Glutamatergic neuron (in vitro differentiated cells): ENCODE measurements at places on chromosomes 13 and 19. TPM values are rescaled to one million over a fixed set of nuclear protein-coding genes. Genes with fewer than 3 reads are reported as not detected.

GRCh38 chr13:112333756-112334543, 42.2 kb upstream of the SPACA7 start:
- DNase-seq = no peak

DNA sequence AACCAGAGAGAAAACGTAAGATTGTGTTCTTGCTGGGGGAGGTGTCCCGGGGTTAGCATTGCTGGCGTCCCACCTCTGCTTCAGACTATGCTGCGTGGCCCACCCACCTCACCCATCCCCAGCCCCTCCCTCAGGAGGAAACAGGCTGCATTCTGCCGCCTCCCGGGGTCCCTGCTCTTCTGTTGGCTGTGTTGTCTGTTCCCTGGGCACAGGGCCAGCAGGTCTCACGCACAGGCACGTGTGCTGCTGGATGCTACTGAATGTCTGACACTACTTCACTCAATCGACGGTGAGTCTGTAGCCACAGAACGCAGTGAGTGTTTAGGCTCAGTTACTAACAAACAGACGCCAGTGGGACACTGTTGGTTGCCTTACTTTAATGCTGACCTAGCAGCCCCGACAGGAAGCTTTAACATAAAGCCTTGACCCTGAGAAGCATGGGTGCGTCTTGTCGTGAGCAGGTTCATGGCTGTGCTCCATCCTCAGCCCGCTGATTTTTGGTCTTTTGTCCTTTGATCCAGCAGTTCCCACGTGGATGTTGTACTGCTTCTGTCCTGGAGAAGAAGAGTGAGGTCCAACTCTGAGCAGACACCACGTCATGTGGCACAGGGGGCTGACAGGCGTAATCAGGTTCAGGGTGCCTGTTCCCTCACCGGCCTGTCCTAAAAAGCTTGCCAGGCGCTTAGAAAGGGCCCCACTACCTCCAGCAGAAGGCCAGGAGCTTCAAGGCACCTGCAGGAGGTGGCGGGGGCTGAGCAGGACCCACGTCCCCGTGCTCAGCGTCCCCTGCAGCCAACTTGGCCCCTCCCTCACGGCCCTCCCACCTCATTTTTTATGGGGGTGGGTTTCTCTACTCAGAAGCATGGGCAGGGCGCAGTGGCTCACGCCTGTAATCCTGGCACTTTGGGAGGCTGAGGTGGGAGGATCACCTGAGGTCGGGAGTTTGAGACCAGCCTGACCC, 26.0 kb downstream of the NAXD start:
- no peak for DNase-seq

DNA sequence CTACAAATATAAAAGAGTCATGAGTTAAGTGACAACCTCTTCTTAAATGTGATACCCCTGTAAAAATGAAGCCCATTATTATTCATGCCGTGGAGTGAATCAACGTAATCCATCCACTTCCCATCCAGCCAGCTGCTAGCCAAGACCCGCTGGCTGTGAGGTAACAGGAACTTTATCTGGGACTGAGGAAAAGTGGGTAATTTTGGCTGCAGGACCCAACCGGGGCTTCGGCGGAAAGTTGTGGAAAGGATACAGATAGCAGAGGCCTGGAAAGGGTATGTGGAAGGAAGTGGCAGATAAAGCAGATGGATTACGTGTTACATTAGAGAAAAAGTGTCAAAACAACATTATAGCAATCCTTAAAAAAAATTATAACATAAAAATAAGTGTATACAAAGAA, 48.3 kb downstream of the SLC7A1 start:
- no peak for DNase-seq

DNA sequence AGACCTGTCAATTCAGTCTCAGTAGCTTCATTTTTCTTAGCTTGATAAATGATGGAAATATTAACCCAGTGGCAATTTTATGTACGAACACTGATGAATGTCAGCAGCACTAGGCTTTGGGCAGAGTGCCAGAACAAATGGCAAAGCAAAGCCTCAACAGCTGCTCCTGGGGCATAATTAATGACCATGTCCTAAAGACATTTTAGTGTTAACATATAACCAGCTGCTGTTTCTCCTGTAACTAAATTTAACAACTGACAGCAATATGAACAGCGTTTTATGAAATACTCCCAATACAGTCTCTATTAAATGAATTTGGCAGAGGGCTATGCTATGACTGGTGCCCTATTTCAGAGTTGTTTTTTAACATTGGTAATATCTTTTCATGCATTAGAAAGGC, 47.1 kb downstream of the ZNF568 start:
- DNase-seq = no peak

DNA sequence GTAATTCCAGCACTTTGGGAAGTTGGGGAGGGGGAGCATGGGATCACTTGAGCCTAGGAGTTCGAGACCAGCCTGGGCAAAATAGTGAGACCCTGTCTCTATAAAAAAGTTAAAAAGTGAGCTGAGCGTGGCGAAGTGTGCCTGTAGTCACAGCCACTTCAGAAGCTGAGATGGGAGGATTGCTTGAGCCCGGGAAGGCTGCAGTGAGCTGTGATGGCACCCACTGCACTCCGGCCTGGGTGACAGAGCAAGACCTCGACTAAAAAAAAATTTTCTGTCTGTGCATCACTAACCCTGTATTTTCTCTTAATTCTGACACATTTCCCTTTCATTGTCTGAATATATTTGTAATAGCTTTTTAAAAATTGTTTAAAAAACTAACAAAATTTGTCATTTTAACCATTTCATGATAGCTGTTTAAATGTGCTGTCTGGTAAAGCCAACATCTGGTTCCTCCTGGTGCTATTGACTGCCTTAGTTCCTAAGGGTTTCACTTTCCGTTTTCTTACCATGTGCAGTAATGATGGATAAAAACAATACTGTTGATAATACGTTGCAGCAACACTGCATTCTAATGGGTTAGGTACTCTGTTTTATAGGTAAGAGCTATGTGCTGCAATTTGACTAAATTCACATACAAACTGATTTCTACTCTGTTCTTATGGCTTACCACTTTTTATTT, 29.7 kb downstream of the LATS2 start:
- no peak for DNase-seq

GRCh38 chr13:49616676-49617065, 11.6 kb upstream of the ARL11 start:
- DNase-seq = no peak

DNA sequence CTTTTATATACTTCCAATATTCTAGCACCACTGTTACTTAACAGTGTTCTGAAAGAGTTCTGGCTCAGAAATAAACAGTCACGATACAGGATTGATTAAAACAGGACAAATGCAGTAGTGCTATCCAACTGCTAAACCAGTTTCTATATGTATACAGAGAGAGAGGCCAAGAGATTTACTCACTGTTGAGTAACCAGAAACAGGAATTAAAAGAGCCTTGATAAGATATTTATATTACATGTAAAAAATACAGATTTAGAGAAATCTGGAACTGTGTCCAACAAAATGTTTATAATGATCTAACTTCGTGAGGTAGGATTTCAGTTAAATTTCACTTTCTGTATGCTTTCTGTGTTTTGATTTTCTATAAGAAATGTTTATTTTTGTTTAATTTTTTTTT, 116.6 kb downstream of the CDK8 start:
- DNase-seq = no peak

DNA sequence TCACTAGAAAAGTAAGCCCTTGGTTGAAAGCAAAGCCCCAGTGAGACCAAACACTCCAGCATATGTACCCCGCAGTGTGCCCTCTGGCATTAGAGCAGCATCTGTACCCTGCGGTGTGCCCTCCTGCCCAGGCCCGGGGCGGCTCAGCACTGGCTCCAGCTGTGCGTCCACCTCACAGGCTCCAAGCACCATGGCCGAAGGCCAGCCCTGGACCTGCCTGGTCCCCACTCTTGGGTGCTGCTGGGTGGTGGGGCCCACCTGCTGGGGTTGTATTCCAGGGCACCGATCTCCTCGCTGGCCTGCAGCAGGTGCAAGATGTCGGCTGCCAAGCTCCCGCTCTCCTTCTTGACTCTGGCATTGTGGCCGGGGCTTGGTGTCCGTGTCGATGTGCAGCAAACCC, 230.2 kb downstream of the TUBA3C start:
- no peak for DNase-seq

GRCh38 chr13:92224825-92225224, 826.4 kb downstream of the GPC5 start:
- no peak for DNase-seq

DNA sequence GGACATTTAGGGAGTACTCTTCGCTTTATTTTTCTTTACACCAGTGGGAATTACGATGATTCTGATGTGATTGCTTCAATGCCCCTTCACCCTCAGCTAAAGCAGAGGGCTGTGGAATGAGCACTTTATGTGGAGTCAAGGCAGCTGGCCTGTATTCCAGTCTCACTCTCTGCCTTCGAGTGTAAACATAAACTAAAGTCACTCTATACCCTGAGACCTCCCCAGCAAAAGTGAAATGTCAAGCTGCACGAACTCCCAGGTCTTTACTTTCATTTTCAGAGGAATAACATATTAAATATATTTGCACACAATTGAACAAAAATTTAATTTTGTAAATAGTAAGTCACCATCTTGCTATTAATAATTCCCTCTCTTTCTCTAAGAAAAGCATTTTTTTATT, 557.1 kb downstream of the DACH1 start:
- DNase-seq = no peak

DNA sequence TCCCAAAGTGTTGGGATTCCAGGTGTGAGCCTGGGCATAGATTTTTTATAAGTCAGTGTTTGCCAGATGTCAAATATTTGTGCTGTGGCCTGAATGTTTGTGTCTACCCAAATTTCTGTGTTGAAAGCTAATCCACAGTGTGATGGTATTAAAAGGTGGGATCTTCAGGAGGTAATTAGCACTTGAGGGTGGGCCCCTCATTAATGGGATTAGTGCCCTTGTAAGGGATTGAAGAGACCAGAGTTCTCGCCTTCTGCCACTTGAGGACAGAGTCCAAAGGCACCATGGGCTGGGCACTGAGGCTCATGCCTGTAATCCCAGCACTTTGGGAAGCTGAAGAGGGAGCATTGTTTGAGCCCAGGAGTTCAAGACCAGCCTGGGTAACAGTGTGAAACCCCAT, 9.7 kb upstream of the FBXO17 start:
- DNase-seq = no peak

DNA sequence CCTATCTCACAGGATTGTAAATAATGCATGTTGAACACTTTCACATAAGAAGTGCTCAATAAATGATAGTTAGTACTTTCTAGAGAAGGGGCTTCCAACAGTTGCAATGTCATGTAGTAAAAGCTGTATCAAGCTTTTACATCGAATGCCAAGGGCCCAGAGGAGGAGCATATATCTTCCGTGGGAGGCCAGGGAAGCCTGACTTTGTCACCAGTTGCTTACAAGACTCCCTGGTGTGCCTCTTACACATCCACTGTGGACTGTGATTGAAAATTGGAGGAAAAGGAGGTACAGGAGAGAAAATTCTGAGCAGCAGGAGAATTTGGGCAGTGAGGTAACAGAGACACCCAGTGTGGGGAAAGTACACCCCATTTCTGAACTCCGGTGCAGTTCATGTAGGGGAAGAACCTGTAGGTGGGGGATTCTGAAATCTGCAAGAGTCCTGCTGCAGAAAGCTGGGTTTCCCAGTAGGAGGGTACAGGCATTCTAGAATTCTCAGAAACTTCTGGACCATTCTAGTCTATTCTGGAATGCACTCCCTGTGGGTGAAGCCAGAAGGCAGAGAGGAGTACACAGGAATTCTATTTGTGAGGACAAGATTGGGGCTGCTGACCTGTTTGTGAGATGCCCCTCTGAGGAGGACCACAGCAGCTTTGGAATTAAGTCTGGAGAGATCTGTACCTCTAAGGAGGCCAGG, 54.0 kb downstream of the ALOX5AP start:
- DNase-seq = no peak

- DNase-seq = no peak
These were observed 79.8 kb upstream of the TNFSF11 start for GRCh38 chr13:42494157-42494556.

DNA sequence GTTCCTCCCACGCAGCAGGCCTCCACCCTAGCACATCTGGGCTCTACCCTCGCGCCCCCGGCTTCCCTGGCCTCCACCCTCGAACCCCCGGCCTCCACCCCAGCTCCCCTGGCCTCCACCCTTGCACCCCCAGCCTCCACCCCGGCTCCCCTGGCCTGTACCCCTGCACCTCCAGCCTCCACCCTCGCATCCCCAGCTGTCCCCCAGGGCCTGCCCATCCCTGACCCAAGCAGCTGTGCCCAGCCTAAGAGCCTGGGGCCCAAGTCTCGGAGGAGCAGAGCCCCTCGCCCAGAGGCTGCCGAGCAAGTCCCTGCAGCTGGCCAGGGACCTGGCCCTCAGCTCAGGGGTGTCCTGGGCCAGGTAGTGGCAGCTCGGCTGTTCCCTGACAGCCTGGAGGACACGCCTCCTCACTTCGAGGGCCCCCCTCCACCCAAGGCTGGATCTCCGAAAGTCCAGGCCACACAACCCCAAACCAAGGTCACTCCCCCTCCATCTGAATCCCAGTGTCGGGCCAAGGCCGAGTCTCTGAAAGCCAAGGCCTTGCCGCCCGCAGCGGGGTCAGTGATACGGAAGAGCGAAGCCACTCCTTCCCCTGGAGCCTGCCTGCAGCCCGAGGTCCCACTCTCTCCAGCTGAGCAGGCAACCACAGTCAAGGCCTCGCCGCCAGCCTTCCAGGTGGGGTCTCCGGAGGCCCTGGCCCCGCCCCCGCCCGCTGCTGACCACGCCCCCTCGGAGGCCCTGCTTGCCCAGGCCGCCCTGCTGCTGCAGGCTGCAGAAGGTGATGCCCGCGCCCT, 7.9 kb upstream of the ARHGAP33 start:
- peak; percentile 70 for DNase-seq

DNA sequence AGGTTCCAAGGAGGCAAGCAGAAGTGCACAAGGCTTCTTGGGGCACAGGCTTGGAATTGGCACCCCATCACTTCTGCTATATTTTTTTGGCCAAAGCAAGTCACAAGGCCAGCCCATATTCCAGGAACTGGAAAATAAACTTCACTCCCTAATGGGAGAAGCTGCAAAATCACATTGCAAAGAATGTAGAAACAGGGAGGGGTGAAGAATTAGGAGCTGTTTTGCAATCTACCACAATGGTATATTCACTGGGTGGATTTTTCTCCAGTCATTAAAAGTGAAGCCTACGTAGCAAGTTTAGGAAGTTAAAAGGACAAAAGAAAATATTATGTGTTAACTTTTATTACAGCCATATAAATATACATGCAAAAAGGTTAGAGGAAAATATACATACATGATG, 464.8 kb downstream of the COG6 start:
- no peak for DNase-seq

GRCh38 chr19:5150902-5151741, 182.2 kb downstream of the KDM4B start:
- DNase-seq = peak; percentile 74

DNA sequence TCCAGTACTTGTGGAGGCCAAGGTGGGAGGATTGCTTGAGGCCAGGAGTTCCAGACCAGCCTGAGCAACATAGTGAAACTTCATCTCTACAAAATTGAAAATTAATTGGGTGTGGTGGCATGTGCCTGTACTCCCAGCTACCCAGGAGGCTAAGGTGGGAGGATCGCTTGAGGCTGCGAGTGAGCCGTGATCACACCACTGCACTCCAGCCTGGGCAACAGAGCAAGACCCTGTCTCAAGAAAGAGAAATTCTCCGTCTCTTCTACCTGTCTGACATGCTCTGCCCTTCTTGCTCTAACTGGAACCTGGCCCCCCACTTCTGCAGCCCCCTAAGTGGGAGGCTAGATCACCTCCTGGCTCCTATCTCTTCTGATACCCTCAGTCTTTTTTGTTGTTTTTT, 7.4 kb downstream of the EIF3K start:
- DNase-seq = no peak

The ASPDH gene
- not detected for total RNA-seq

The RTBDN gene
- 4.8 TPM for total RNA-seq

The TGFBR3L gene
- 0.69 TPM for total RNA-seq

The GARRE1 gene
- 34.4 TPM for total RNA-seq

The DBP gene
- total RNA-seq = 2.9 TPM

The FFAR2 gene
- total RNA-seq = not detected

The CKM gene
- total RNA-seq = 0.42 TPM

The HCST gene
- total RNA-seq = not detected

The TMEM190 gene
- 3.7 TPM for total RNA-seq

The FGF14 gene
- total RNA-seq = 17.8 TPM
